ENCODE measurements at places on chromosomes 6 and 20. TPM values are rescaled to one million over a fixed set of nuclear protein-coding genes. Genes with fewer than 3 reads are reported as not detected.

GRCh38 chr6:169223006-169223405 lies 30.6 kb downstream of the THBS2 start:
- no peak for DNase-seq

GRCh38 chr20:49987868-49988690 lies 5.3 kb downstream of the SNAI1 start:
- DNase-seq: no peak

- DNase-seq: no peak
These were observed 235.0 kb downstream of the TENT5A start for GRCh38 chr6:81517455-81517854.

DNA sequence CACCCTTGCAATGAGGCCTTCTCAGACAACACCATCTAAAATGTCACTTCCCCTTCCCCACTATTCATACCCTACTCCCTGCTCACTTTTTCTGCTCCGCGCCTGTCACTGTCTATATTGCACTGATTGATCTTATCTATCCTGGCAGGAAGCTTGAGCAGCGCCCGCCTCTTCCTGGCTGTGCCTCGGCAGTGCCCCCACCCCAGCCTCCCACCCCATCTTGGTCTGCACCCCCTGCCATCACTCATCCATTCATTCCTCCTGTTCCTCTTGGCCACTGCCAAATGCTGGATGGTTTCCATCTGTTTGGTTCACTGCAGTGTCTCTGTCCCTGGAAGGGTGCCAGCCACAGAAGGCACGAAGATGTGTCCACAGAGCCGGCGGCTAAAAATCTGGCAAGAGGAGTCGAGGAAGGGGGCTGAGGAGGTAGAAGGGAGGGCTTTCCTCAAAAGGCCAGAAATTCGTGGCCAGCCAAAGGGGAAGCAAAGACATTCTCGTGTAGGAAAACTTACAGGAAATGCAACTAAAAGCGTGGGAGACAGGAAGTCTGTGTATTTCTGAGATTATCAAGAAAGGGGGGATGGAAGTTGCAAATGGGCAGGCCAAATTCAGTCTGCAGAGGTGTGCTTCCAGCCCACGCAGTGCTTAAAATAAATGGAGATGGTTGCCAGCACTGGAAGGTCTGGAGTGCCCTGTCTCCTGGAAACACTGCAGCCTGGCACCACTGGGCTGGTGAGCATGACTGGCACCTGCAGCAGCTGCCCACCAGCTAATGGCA lies 27.6 kb downstream of the SYNJ2 start:
- DNase-seq: no peak

- no peak for DNase-seq
These were observed 320.8 kb downstream of the SOX4 start for GRCh38 chr6:21914121-21914973.

DNA sequence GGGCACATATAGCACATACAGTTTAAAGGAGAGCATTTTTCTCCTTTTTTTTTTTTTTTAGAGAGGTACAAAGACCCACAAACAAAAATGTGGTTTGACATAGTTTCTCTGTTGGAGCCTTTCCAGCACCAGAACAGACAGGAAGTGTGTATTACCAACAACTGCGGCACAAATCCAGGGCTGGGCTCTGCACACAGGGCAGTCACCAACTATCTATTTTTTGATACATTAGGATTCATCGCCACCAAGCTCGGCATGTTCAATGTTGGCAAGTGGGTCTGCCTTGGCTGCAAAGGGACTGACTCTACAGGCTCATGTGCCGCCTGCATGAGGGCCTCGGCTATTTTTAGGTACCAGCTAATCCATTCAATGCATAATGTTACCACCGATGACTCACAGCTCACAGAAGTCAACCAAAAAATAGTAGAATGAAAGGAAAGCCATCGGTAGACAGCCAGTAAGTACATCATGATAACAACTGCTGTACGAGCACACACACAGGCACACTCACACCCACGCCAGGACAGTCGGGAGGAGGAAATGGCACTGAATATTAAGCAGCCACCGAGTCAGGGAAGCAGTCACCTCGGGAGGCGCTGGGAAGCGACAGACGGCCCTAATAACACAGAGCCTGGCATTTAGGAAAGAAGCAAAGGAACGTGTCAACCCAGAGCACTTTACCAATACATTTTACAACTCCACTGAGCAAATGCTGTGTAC lies 81.6 kb downstream of the GMPR start:
- DNase-seq: peak; percentile 15

DNA sequence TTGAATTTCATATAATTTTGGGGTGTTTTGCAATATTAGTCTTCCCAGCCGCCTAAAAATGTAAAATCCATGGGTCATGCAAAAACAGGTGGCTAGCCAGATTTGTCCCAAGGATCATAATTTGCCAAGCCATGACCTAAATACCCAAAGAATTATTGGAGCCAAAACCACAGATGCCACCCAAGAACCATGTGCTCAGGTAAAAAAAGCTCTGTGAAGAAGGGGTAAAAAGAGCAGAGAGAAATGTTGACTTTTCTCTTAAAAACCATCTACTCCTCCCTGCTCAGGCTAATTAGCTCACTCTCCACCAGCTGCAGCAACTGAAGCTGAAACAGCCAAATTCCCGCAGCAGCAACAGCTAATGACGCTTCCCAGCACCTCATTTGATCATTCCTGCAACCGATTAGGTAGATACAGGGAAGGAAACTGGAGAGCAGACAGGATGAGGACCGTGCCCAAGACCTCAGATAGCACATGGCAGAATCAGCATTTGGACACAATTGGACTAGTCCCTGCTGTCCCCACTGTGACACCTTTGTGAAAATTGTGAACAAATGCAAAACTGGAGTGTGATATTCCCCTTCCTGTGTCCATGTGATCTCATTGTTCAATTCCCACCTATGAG lies 107.9 kb upstream of the NXT1 start:
- no peak for DNase-seq

DNA sequence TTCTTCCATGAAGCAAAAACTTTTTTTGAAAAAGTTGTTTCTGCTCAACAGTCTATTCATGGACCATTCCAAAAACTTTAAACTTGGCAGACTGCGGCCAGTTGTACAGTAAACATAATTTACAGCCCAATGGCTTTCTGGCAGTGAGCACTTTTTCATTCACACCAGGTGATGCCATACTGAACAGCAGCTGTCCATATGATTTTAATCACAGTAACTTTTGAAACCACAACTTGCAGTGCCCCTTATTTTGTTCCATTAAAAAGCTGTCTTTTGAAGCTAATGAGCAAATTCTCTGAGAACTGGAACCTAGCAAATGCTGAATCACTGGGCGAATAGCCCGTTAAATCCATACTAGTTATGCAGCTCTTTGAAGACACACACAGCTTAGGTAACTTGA lies 576.6 kb downstream of the PTPRT start:
- DNase-seq: no peak

DNA sequence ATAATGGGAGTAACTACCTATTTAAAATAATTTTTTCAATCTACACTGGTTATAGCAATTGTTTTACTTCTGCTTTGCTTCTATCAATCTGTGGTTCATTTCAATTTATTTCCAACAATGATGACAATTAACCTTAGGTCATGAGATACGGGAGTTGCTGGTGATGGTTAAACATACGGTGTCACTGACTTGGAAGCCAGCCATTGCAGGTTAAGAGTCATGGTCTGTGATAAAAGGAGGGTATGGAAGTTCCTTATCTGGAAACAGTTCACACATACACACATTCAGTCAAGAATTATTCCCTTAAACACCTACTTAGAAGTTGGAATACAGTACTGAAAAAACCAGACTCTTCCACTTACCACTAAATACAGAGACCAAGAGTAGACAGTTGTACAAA lies 180.0 kb downstream of the KIF16B start:
- DNase-seq: no peak

- DNase-seq: no peak
These were observed 256.5 kb downstream of the HACE1 start for GRCh38 chr6:104603108-104603745.

DNA sequence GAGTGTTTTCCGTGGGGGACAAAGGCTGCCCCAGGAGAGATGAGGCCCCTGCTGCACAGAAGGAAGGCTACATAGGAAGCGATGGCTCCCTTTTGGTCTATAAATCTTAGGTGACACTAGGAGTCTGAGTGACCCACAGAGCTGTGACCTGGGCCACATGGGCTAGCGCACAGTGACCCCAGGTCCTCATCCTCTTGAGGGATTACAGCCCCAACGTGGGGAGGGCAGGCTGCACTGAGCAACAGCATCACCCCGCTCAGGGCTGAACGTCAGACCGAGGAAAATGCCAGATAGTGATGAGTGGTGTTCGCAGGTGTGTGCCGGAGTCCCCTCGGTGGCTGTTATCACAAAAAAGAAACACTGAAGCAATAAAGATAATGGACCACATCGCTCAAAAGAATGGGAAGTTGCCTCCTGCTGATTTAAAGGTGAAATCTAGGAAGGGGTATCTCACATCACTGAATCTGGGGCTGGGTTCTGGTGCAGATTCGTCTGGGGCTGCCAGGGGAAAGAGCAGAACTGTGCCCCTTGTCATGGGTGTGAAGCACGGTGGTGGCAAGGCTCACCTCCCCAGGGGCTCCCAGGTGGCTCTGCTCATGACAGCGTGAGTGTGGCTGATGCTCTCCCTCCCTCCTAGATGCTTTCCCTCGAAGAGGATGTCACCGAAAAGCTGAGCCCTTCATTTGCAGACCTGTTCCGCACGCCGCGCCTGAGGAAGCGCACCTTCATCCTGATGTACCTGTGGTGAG lies 14.5 kb downstream of the SLC22A1 start:
- DNase-seq: no peak

DNA sequence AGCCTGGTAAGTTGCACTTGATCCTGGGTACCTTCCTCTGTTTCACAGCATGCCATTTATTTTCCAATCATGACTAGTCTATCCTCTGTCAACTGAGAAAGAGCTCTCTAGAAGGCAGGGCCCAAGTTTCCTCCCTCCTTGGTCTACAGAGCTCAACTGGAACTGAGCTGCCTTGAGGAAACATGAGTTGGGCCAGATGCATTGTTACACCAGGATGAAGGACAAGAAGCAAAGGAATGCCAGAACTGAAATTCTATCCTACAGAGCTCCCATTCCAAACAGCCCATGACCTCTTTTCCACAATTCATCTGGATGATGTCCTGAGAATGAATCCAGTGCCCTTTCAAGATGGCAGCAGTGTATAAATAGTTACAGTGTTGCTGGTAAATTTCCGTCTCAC lies 66.7 kb upstream of the E2F3 start:
- DNase-seq: no peak

- no peak for DNase-seq
These were observed 62.9 kb upstream of the ZNF217 start for GRCh38 chr20:53656293-53657202.

- DNase-seq: no peak
These were observed 10.0 kb upstream of the POU5F1 start for GRCh38 chr6:31180500-31180899.

GRCh38 chr20:33646191-33646590 lies 15.9 kb upstream of the C20orf144 start:
- DNase-seq: no peak

DNA sequence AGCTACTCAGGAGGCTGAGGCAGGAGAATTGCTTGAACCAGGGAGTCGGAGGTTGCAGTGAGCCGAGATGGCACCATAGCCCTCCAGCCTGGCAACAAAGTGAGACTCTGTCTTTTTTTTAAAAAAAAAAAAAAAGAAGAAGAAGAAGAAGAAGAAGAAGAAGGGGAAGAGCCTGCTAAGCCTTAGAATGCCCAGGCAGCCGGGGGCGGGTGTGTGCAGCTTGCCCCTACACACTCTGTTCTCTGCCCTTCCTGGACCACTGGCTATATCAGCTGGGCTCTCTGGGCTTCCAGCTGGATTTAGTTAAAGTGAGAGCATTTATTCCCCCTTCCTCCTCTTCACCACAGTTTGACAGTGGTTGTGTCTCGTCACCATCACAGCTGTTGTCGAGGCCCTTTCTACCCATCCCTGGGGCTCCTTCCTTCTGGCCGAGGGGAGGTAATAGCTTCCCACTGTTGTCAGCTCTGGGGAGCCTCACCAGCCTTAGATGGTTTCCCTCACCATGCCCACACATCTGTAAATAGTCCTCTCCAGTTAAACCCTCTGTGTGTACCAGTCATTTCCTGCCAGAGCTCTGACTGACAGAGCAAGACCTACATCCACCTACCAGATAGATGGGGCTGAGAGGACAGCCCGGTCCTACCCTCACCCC lies 77.6 kb downstream of the TRERF1 start:
- no peak for DNase-seq

DNA sequence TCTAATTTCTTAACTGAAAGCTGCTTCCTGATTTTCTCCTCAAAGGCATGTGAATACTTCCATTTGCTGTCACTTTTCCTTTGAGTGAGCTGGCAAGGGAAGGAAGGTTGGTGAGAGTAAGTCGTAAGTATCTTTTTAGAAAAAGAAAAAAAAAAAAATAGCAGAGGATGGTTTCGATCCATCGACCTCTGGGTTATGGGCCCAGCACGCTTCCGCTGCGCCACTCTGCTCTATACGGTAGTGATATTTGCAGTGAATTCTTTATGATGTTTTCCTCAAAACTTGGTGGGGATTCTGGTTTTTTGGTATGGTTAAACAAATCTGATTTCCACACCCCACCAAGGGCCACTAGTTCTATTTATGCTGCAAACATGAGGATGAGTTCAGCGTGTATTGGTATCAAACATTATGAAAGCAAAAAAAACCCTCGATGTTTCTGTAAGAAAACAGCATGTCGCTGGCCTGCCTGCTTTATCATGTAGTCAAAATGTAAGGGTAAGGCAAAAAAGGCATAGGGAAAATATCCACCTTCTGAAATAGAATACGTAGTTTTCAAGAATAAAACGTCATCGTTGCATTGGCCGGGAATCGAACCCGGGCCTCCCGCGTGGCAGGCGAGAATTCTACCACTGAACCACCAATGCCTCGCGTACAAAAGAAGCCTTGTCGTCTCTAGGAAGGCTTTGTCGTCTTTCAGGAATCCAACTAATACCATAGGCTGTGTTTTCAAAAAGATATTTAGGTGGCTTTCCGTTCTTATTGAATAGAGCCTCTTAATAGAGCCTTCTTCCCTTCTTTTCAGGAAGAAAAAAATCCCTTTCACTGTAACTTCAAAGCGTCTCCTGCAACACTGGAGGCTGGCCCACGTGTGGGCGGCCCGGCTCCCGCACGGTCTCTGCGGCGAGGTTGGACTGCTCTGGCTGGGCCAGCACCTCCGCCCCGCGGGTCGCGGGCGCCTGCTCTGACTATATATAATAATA lies 9.6 kb downstream of the OR2B2 start:
- DNase-seq: peak; percentile 35

- DNase-seq: no peak
These were observed 70.7 kb upstream of the INSM1 start for GRCh38 chr20:20297181-20297580.

SLC32A1 gene
- polyA plus RNA-seq: not detected

CCN5 gene
- 11.1 TPM for polyA plus RNA-seq

SLC4A11 gene
- polyA plus RNA-seq: 10.7 TPM

SLC22A2 gene
- not detected for polyA plus RNA-seq

ULBP1 gene
- polyA plus RNA-seq: 0.89 TPM

TMEM217 gene
- polyA plus RNA-seq: 1.2 TPM

RAET1L gene
- 0.22 TPM for polyA plus RNA-seq

FAM110A gene
- 4.4 TPM for polyA plus RNA-seq

NOTCH4 gene
- polyA plus RNA-seq: 0.32 TPM

IL22RA2 gene
- polyA plus RNA-seq: not detected

OR2H2 gene
- polyA plus RNA-seq: not detected

ADGRF4 gene
- 5.8 TPM for polyA plus RNA-seq

PMEPA1 gene
- 152 TPM for polyA plus RNA-seq

RAB44 gene
- 0.05 TPM for polyA plus RNA-seq

MACROD2 gene
- polyA plus RNA-seq: 1.2 TPM

KHDC1 gene
- 4.5 TPM for polyA plus RNA-seq

ECHDC1 gene
- 57.6 TPM for polyA plus RNA-seq

HECA gene
- 0.94 TPM for polyA plus RNA-seq

DSP gene
- 14.1 TPM for polyA plus RNA-seq

All from A549 (cell line).